Left hindlimb (tissue), 1 donor: ENCODE measurements at places on chromosomes 2 and 18.

- DNase-seq = no peak
These were observed 5.4 kb downstream of the TFCP2L1 start for GRCh38 chr2:121279476-121280220.

DNA sequence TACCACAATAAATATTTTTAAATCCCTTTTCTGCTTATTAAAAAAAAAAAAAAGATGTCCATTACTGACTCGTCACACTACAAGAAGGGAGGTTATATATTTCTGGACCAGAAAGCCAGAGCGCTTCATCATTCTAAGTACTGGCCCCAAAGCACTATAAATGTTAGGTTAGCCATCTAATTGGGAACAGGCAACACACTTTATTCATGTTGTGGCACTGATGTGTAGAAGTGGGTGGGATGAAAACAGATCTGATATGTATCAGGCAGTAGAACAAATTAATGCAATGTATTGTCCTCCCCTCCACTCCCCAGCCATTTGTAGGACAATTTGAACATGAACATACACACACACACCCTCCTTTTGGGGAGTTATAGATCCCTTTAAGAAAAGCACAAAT, 24.4 kb downstream of the LANCL1 start:
- DNase-seq = no peak

GRCh38 chr18:49704334-49704733, 109.0 kb downstream of the ACAA2 start:
- peak; percentile 40 for DNase-seq

GRCh38 chr18:9860682-9861081, 25.1 kb upstream of the TXNDC2 start:
- DNase-seq = no peak

GRCh38 chr2:212402316-212402715, 136.3 kb downstream of the ERBB4 start:
- no peak for DNase-seq

GRCh38 chr18:43159086-43159770, 43.7 kb upstream of the RIT2 start:
- no peak for DNase-seq

GRCh38 chr2:228367356-228367755, 185.9 kb upstream of the SPHKAP start:
- DNase-seq = no peak

- DNase-seq = no peak
These were observed 251.5 kb downstream of the GPD2 start for GRCh38 chr2:156687715-156688114.
